ENCODE measurements at places on chromosomes 7 and 10.

DNA sequence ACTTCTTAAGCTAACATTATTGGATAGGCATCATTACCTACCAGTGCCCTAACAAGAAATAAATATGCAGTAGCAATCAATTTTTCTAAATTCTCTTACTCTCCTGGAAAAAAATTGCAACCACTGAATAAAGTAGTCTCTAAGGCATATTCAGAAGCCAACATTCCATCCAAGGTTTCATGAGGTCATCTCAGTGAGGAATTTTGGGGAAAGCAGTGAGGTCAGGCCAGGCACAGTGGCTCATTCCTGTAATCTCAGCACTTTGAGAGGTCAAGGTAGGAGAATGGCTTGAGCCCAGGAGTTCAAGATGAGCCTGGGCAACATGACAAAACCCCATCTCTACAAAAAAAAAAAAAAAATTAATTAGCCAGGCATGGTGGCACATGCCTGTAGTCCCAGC is 75.9 kb upstream of the GHITM start:
- no peak for DNase-seq

DNA sequence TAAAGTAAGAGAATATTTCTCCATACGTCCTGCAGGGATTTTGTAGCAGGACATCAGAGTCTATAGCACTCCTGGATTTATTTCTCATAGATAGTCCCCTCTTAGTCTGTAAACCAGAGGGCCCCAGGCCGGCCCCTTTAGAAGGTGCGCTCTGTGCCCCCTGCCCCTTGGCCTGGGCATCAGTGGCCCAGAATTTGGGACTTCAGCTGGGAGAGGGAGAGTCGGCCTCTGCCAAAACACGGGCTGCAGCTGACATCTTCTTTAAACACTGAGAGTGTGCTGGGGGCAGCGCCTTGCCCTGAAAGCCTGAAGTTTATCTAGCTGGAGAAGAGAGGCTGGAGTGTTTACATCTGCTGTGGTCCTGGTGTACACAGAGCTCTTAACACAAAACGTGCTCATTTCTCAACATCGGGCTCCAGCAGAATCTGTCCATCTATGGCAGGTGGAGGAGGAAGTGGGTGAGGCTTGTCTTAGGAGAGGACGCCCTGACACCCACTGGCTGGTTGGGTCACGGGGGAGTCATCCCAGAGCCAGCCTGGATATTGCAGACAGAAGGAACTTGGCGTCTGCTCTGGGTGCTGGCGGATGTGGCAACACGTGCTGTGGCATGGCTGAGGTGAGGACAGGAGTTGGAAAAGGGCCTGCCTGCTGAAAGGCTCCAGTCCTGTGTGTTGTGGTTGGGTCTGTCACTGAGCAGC is 5.0 kb upstream of the TACR2 start:
- no peak for DNase-seq

- DNase-seq, result no peak
These were observed 188.9 kb upstream of the CXCL12 start for GRCh38 chr10:44573821-44574220.

DNA sequence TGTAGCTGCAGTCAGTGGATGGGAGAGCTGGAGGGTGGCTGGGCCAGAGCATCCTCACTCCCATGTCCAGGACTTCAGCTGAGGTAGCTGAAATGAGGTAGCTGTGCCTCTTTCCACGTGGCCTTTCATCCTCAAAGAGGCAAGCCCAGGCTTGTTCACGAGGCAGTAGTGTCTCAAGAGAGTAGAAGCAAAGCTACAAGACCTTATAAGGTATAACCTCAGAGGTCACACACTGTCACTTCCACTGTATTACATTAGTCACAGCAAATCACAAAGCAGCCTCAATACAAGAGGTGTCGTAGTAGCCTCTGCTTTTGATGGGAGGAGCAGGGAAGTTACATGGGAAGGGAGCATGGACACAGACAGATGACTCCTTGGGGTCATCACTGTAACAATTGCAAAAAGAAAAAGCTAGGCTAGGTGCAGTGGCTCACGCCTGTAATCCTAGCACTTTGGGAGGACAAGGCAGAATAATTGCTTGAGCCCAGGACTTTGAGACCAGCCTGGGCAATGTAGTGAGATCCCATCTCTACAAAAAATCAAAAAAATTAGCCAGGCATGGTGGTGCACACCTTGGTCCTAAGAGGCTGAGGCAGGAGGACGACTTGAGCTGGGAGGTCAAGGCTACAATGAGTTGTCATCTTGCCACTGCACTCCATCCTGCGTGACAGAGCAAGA is 97.5 kb downstream of the SKIDA1 start:
- no peak for DNase-seq

DNA sequence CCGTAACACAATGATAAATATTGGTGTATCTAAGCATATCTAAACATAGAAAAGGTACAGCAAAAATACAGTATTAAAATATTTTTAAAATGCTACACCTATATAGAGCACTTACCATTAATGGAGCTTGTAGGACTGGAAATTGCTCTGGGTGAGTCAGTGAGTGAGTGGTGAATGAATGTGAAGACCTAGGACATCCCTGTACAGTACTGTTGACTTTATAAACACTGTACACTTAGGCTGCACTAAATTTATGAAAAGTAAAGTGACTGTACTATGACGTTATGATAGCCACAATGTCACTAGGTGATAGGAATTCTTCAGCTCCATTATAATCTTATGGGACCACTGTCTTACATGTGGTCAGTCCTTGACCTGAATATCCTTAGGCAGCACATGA is 147.0 kb downstream of the GLI3 start:
- no peak for DNase-seq

DNA sequence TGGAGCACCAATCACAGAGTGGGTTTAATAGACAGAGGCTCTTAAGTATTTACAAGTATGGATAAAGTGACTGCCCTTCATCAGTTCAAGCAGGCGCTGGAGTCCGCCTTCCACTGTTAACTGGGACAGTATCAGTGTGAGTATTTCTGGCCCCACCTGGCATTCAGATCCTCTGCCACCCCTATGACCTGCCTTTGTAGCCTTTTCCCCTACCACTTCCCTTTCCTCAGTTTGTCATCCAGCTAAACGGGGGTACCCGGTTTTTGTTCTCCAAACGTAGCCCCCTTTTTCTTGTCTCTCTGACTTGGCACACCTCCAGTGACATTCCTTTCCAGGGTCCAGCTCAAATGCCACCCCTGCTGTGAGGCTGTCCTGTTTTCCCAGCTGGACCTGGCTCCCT is 134.4 kb downstream of the SNX10 start:
- no peak for DNase-seq

DNA sequence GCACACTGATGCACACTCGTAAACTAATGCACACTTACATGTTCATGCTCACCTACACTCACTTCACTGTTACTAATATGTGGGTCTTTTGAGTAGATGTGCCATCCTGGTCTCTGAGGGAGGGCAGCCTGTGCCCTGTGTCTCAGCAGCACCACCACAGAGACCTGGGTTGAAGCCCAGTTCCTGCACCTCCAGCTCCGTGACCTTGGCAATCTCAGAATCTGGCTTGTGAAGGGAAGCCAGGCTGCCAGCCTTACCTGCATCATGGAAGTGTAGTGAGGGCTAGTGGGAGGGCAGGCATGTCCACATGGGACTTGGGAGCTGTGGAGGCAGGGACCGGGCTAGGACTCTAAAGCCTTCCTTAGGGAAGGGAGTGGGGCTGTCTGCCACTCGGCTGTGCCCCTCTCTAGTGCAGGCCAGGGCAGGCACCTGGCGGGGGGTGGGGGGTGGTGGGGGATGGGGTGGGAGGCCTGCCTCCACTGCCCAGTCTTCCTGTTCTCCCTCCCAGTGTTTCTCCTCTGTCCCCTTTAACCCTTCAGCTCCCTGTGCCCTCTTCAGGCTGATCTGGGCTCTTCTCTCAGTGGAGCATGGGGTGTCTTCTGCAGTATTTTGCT is 8.1 kb downstream of the ADCY1 start:
- no peak for DNase-seq

DNA sequence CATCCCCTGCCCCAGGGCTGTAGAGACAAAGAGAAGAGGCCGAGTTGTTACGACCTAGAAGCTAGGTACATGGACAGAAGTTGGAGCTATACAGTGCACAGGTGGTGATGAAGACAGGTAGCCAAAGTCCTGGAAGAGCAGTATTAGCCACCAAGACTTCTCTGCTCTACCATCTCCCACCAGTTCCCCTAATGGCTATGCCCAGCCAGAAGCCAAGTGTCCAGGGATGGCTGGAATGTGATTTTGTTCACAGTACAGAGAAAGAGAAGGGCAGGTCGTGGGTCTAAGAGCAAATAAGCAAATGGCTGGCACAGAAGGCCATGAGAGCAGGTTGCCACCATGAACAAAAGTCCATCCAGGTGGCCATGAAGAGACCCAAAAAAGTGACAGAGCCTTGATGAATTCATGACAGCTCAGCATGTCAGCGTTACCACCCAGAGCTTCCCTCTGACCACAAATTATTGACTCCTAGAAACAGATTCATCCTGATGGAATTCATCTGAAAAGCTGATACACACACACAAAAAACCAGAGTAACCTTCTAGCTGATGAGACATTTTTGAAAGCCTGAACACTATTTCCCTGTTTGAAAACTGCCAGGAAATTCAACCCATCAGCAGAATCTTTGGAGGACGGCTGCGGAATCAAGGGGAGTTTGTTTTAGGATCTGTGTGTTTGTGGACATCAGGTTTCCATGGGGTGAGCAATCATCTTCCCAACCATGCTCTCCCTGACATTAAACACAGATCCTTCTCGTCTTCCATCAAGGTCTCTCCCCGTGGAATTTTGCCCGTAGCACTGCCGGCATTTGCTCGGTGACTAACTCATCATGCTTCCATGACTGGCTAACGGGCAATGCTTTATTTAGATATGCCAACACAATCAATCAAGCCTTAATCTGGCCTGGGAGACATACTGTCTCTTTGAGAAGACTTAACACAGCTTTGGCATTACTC is 906.7 kb upstream of the AUTS2 start:
- DNase-seq, result no peak

DNA sequence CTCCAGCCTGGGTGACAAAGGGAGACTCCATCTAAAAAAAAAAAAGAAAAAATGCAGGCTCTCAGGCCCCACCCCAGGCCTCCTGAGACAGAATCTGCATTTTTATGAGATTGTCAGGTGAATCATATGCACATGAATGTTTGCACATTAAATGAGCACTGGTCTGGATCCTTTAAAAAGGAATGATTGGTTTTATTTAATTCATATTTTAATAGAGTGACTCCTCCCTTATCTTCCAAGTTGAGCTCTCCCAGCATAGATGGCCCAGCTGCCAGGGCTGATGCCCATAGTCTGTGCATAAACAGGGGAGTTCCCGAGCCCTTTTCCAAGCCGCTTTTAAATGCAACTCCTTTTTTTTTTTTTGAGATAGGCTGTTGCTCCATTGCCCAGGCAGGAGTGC is 28.5 kb downstream of the CUX1 start:
- no peak for DNase-seq

- DNase-seq, result no peak
These were observed 62.5 kb upstream of the CAPZA2 start for GRCh38 chr7:116799916-116800315.

DNA sequence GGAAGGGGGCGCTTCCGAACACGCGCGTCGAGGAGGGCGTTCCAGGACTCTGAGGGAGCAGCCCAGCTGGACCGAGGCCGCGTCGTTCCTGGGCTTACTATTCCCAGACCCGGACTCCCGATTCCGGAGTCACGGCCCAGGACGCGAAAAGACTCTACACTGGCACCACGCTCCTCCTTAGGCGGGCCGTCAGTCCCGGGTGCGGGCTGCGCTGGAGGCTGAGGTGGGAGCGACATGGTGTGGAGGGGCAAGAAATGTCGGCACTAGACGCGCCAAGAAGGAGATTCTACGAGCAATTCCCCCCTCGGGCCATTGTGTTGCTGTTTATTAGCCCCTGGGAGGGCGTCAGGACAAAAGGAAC is 584 bp upstream of the RUNDC3B start:
- no peak for DNase-seq

DNA sequence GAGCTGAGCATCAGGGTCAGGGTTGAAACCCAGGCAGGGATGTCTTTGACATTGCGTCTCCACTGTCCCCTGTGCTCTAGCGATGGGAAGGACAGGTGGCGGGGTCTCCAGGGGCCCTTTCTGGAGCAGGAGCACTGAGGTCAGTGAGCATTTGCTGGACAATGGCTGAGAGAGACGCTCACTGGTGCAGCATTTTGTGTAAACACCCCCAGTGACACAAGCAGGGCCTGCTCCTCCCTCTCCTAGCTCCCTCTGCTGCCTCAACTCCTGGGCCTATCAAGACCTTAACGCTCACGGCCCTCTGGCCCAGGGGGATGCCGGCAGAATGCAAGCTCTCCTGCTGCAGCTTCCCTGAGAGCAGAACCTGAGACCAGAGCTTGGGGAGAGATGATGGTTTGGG is 17.4 kb upstream of the INMT start:
- DNase-seq, result no peak

DNA sequence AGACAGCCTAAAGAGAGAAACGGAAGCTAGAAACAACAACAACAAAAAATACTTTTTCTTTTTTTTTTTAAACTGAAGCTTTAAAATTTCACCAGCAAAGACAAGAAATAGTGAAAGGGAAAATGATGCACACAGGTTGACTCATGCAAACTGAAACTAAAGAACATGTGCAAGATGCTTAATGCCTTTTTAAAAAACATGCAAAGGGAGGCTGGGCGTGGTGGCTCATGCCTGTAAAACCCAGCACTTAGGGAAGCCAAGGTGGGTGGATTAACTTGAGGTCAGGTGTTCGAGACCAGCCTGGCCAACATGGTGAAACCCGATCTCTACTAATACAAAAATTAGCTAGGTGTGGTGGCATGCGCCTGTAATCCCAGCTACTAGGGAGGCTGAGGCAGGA is 15.1 kb upstream of the CUBN start:
- peak; percentile 34 for DNase-seq

DNA sequence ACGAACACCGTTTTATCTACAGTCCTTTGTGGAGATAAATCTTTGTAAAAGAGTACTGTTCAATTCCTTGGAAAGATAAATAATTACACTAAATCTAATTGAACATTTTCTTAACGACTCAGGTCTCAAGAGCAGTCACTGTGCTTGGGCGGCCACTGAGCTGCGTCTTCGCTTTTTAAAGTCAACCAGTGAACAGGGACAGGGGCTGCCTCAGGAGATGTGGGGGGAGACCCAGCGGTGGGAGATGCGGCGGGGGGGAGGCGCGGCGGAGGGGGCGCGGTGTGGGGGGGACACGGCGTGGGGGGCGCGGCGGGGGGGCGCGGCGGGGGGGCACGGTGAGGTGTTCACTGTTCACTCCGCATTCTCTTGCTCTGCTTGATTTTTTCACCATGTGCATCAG is 39.8 kb downstream of the CAMK2B start:
- DNase-seq, result no peak

GRCh38 chr7:37052705-37053104 is 328.4 kb upstream of the AOAH start:
- no peak for DNase-seq
